Melanocyte of skin (primary cell): ENCODE measurements at places on chromosomes 7 and 10. TPM values are rescaled to one million over a fixed set of nuclear protein-coding genes. Genes with fewer than 3 reads are reported as not detected.

CCM2 gene
- 37.3 and 37.5 TPM in 2 replicates for total RNA-seq

IQCE gene
- total RNA-seq: 17.3 and 22.7 TPM in 2 replicates

CTAGE4 gene
- under 0.01 TPM in 1 of 2 replicates, not detected in the other for total RNA-seq

CYP3A4 gene
- total RNA-seq: not detected in 2 replicates

TMEM229A gene
- not detected in 2 replicates for total RNA-seq

ZPBP gene
- total RNA-seq: not detected in 2 replicates

CTTNBP2 gene
- 12.4 and 19.6 TPM in 2 replicates for total RNA-seq

C10orf67 gene
- total RNA-seq: 0.33 and 0.62 TPM in 2 replicates

TIAL1 gene
- total RNA-seq: 45.0 and 50.6 TPM in 2 replicates

OPN4 gene
- not detected in 2 replicates for total RNA-seq
